Stimulated activated CD8-positive, alpha-beta memory T cell treated with anti-CD3 and anti-CD28 coated beads, Interleukin-7, amount 100 ng/mL, for 1 hour (primary cell): ENCODE measurements at places on chromosomes 2 and 18.

- DNase-seq, result no peak
Measured at GRCh38 chr2:173229086-173229485, 125.6 kb upstream of the CDCA7 start.

GRCh38 chr2:80496346-80496745 is 191.8 kb upstream of the LRRTM1 start:
- DNase-seq, result no peak

DNA sequence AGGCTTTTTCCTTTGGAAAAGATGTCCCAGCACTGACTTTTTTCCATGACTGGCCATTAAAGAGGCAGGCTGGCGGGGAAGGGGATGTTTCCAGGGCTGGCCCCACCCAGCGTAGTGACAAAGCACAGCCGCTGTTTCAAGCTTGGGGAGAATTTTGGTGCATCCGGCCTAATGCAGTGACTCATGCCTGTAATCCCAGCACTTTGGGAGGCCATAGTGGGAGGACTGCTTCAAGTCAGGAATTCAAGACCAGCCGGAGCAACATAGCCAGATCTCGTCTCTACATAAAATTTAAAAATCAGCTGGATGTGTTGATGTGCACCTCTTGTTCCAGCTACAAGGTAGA is 78.0 kb upstream of the SH3BP4 start:
- DNase-seq, result no peak

GRCh38 chr2:171289316-171289715 is 128.6 kb upstream of the TLK1 start:
- DNase-seq, result no peak

DNA sequence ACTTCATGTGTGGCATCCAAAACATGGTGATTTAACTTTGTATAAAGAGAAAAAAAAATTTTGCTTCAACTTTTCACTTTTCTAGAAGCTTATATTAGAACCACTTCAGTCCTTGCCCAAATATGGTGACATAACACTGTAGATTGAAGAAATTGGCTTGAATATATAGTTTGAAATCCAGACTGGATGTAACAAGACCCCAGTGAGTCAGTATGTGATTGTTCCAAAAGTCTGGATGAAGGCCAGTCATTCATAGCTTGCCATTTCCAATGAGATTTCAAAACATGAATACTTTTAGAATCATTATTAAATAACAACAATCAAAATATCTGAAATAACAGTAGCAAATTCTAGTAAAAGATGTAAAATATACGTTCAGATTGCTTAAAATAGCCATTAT is 104.8 kb upstream of the FN1 start:
- no peak for DNase-seq

- DNase-seq, result no peak
Measured at GRCh38 chr18:79433431-79433830, 37.7 kb downstream of the NFATC1 start.

- no peak for DNase-seq
Measured at GRCh38 chr2:133175926-133176325, 392.3 kb downstream of the NCKAP5 start.

DNA sequence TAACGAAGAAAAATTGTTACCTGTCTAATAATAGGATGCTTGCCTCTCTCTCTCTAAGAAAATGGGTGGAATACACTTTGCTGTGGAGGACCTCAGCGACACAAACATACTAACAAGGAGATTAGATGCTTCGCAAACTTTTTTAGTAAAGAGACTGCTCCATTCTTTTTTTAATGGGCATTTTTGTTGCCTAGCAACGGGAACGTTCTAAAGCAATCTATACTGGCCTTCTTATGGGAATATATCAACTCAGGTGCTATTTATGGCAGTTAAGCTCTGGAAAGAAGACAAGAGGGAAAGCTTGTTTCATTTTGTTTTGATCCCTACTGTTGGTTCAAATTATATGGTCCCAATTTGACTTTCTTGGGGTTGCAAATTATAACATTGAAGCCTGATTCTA is 86.8 kb upstream of the CBLN2 start:
- no peak for DNase-seq

- no peak for DNase-seq
Measured at GRCh38 chr2:18836436-18836835, 247.1 kb upstream of the NT5C1B start.

DNA sequence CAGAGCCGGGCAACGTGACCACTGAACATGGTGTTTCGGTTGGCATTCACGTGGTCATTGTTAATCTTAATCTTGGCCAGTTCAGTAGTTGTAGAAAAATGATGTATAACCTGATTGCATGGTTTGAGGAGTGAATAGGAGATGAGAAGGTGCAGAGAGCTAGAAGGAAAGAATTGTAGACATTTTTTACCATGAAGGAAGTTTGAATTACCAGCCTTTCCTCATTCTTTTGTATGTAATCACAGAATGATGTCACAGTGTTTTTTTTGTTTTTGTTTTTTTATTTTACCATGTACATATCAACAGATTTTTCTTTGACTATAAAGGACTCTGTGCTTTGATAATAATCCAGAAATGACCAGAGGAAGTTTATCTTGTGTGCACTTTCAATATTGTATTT is 126.3 kb downstream of the LTBP1 start:
- DNase-seq, result no peak

DNA sequence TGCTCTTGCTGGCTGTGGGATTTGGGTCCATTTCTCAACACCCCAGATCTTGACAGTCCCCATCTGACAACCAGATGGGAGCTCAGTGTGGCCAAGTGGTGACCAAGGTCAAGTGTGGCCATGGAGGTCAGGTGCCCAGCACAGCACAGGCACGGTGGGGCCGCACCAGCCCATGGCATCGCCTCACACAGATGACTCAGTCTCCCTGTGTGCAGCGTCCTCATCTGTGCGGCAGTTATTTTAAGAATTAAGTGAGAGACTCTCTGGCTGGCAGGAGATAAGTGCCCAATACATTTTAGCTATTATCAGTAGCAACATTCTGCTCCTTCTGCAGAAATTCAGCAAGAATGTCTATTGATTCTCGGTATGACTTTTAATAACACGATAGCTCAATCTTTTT is 167.2 kb downstream of the DDX1 start:
- no peak for DNase-seq

- DNase-seq, result no peak
Measured at GRCh38 chr2:64186699-64187605, 42.7 kb upstream of the PELI1 start.

GRCh38 chr2:223000872-223001796 is 50.9 kb upstream of the KCNE4 start:
- DNase-seq, result no peak

DNA sequence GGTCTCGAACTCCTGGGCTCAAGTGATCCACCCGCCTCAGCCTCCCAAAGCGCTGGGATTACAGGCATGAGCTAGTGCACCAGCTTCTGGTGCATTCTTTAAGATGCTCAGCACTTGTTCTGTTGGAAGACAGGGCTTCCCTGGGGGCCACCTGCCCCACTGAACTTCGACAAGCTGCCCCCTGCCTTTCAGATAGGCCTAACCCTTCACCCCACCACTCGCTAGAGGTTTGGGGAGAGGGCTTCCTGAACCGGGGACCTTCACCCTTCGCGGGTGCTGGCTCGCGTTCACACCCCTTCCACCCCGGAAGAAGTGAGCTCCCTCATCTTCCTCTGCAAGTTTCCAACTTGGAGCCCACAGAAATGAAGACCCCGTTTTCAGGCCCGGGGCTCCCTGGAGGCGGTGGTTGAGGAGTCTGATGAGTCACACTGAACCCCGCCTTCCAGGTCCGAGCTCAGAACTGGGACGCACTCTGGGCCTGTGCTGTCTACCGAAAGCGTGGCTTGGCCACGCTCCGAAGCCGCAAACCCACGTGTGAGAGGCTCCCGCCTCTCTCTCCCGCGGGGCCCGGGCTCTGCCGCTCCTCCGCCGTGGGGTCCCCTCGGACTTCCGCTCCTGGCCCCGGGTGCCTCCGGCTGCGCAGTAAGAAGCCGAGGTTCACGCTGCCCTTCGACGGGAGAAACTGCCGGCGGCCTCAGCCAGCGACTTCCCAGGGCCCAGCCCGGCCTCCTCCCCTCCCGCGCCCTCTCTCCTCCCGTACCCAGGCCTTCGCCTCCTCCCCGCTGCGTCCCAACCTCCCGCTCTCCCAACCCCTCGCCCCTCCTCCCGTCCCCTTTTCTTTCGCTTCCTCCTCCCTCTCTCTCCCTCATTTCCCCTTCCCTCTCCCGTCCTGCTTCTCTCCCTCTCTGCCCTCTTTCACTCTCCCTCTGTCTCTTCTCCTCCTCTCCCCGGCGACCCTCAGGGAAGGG is 47.5 kb upstream of the SP3 start:
- no peak for DNase-seq

GRCh38 chr2:23838581-23838980 is 88.3 kb downstream of the ATAD2B start:
- no peak for DNase-seq

DNA sequence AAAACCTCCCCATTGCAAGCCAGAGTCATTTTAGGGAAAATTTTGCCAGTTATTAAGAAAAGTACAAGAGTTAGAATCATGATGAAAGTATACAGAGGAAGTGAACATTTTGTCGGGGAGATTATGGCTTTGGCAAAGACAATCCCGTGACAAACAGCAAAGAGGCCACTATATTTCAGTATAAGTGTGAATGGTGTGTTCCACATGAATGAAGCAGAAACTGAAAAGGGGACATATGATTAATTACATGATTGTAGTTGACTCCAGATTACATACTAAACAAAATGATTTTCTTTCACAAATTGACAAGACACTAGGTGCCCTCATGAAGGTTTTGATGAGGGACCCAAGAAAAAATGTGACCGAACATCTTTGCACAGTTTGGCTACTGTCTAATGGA is 42.0 kb downstream of the SP140 start:
- DNase-seq, result no peak

DNA sequence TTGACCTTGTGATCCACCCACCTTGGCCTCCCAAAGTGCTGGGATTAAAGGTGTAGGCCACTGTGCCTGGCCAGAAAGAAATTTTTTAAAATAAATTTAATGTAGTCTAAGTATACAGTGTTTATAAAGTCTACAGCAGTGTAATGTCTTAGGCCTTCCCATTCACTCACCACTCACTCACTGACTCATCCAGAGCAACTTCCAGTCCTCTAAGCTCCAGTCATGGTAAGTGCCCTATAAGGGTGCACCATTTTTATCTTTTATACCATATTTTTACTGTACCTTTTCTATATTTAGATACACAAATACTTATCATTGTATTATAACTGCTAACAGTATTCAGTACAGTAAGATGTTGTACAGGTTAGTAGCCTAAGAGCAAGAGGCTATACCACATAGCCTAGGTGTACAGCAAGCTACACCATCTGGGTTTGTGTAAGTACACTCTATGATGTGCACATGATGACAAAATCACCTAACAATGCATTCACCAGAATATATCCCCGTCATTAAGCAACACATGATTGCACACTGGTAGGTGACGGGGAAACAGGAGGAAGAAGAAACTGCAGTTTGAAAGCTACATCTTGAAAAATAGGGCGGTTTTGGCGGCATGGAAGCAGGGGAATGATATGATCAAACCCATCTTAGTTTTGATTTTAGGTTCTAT is 105.1 kb upstream of the ITGB6 start:
- DNase-seq, result no peak

DNA sequence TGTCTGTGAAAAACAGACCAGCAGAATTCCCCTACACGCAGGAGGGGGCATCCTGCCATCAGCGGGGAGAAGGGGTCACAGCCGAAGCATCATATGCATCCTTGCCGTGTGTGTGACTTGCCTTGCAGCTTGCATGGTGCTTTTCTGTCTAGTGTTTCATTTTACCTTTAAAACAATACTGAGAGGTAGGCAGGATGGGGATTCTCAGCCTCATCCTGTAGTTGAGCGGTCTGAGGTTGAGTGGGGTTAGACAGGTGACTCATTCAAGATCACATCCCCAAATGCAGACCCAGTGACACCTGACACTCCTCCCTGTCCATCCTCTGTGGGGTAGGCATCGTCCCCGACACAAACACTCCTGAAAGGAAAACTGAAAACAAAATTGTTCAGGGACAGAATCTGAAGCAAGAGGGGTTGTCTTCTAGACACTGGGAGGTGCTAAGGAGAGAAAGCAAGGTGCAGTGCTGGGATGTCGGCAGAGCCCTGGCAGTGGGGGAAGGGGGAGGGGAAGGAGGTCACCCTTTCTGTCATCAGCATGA is 7.9 kb downstream of the ARL4C start:
- DNase-seq, result no peak

DNA sequence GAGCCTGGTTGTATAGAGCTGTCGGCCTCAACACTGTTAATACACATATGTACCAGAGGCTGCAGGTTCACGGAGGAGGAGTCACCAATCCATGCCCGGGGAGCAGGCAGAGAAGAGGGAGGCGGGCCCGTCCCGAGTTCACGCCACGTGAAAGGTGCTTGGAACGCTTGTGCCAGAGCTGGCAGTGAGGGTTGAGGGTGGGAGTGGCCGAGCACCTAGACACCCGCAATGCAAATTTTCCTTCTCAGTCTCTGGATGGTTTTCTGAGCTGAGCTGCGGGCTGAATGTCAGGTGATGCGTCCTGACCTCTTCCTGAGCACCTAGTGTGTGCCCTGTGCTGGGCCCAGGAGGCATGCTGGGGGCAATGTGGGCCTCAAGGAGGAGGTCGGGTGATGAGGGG is 52.2 kb downstream of the ODC1 start:
- no peak for DNase-seq

- DNase-seq, result no peak
Measured at GRCh38 chr2:207133820-207134519, 31.8 kb downstream of the KLF7 start.

GRCh38 chr18:55289775-55290174 is 298.2 kb downstream of the TCF4 start:
- no peak for DNase-seq

DNA sequence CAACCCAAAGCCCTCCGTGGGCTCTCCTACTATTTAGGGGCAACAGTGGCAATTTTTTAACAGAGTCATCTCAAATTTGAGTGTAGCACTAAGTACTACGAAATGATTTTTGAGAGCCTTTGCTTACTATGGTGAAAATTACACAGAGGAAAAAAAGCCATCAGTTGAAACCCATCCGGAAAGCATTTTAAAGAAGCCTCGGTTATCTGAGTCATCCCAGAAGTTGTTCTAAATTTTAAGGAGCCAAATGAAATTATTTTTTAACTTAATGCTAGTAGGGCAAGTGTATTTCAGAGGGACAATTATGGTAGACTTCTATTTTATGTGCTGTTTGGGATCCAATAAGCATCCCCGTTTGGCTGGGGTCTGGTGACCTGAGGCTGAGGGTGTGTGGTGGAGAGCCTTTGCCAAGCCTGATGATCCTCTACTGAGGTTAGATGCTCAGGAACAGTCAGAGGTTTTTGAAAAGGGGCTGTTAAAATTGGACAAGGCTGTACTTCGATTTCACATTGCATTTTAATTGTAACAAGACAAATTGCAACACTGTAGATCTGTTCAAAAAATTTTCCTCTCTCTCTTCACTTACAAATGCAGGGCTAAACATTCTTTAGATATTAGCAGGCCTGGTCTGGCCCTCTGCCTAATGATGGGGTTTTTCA is 47.0 kb downstream of the RAPGEF4 start:
- DNase-seq, result no peak
